ENCODE measurements at places on chromosomes 7 and 10.
A peak's percentile ranks its signal among the peaks of the same experiment; 100 is the strongest.

GRCh38 chr7:105487579-105488571 is 34.2 kb downstream of the PUS7 start:
- DNase-seq: peak; percentile 3

DNA sequence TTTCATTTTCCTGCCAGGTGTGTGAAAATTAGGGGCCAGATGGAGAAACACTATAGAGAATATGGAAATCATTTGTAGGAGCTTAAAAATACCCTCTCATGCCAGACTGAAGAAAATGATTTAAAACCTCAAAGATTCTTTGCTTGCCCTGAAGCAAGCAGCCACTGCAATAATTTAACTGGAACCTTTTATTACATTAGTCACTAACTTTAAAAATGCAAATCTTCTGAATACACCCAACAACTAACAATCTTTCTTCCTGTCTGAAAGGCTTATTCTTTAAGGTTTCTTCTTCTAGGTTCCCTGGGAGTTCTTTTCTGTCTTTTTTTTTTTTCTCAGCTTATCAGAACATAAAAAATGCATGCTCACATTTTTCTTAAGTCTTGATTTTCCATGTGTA is 238.5 kb upstream of the KMT2E start:
- no peak for DNase-seq

DNA sequence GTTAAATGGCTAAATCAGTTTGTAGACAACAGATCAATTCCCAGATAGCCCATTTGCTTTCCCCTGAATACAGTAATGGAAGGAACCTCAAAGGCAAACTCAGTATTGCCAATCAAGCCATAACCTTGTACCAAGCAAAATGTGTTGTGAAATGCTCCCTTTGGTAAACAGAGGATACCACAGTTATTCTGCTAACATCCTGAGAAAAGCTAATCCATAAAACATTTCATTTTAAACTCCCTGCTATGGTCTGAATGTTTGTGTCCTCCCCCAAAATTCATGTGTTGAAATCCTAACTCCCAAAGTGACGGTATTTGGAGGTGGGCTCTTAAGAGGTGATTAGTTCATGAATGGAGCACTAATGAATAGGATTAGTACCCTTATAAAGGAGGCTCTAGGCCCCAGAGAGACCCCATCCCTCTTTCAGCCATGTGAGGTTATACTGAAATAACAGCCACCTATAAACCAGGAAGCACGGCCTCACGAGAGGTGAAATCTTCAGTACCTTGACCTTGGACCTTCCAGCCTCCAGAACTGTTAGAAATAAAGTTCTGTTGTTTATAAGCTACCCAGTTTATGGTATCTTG is 89.3 kb upstream of the RNF148 start:
- no peak for DNase-seq

DNA sequence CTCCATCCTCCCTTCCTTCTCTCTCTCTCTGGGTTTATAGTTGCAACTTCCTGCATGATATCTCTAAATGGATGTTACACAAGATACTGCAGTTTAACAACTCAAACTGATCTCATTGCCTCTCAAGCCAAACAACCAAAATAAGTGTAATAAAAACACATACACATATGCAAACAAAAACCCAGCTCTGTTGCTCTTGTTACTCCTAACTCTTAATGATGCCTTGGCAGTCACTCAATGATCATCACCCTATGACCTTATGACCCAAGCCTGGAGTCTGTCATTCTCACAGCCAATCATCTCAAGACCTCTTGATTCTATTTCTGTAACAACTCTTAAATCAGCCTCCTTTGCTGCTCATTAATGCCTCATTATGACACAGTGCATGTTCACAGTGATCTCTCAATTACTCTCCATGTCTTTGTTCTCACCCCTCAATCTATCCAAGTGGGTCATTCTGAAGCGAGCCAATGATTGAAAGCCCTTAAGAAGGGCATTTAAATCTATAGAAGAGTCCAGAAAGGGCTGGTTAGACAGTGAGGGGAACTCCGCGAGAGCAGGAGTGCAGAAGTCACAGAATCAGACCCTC is 210.9 kb downstream of the INHBA start:
- DNase-seq: no peak

DNA sequence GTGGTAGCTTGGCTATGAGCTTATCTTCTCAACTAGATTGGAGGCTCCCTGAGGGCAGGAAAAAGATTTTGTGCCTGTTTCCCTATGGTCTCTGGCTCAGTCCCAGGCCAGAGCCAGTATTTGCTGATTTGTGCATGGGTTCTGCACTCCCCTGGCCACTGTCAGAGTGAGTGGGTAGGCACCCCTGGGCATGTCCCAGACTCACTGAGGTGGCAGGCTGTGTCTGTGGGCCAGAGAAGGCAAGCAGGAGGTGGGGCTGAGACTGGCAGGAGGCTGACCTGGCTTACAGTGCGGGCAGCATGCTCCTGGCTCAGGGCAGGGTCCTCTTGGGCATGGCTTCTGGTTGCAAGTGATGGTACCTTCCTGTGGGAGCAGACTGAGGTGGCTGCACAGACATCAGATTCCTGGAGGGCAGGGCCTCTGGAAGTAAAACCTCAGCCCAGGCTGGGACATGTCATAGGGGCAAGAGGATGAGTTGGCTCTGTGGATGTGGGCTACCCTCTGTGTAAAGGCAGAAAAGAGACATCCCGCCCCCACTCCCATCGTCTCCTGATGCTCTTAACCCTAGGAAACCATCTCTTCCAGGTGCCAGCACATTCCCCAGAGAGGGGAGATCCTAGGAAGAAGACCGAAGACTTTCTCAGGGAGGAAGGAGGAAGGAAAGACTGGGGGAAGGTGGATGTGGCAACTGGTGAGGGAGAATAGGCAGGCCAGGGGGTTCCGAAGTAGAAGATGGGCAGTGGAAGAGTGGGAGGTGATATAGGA is 4.3 kb downstream of the KCP start:
- DNase-seq: no peak

GRCh38 chr7:103447073-103447960 is 1.3 kb upstream of the SLC26A5 start:
- peak; percentile 34 for DNase-seq
